ENCODE measurements at places on chromosomes 4 and X. TPM values are rescaled to one million over a fixed set of nuclear protein-coding genes. Genes with fewer than 3 reads are reported as not detected.

DNA sequence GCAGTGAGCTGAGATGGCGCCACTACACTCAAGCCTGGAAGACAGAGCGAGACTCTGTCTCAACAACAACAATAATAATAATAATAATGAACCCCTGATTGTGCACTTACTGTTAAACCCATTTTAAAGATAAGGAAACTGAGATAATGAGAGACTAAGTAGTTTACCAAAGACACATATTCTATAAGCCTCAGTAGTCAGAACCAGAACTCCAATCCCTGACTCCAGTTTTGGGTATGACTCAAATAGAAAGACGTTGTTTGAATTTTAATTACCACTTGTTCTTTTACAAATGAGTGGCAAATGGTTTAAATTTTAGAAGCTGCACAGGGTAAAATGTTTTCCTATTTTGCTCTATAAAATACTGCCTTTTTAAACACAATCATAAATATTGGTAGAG is 37.4 kb downstream of the ACSL4 start:
- no peak for DNase-seq
- H3K27me3 ChIP-seq, result no peaks in the 10 kb centered on the region
- peaks cover 9% of the 10 kb centered on the region for H3K4me1 ChIP-seq
- no peaks in the 10 kb centered on the region for H3K36me3 ChIP-seq
- no peak overlapping the region for H3K27ac ChIP-seq
- no peak overlapping the region for H3K4me3 ChIP-seq

DNA sequence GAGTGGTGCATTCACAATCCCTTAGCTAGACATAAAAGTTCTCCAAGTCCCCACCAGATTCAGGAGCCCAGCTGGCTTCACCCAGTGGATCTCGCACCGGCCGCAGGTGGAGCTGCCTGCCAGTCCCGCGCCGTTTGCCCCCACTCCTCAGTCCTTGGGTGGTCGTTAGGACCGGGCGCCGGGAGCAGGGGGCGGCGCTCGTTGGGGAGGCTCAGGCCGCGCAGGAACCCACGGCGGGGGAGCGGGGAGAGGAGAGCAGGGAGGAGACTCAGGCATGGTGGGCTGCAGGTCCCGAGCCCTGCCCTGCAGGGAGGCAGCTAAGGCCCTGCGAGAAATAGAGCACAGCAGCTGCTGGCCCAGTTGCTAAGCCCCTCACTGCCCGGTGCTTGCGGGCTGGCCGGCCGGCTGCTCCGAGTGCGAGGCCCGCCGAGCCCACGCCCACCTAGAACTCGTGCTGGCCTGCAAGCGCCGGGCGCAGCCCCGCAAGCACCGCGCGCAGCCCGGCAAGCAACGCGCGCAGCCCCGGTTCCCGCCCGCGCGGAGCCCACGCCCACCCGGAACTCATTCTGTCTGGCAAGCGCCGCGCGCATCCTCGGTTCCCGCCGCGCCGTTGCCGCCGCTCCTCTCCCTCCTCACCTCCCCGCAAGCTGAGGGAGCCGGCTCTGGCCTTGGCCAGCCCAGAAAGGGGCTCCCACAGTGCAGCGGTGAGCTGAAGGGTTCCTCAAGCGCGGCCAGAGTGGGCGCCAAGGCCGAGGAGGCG is 153.5 kb downstream of the SLC7A11 start:
- DNase-seq, result peak; percentile 74
- H3K27me3 ChIP-seq, result no peaks in the 10 kb centered on the region
- no peak overlapping the region for H3K4me3 ChIP-seq

GRCh38 chrX:131201986-131202385 is 87.1 kb downstream of the IGSF1 start:
- no peaks in the 10 kb centered on the region for H3K4me1 ChIP-seq
- no peak overlapping the region for H3K4me3 ChIP-seq
- H3K27ac ChIP-seq, result no peak overlapping the region
- no peaks in the 10 kb centered on the region for H3K36me3 ChIP-seq
- no peaks in the 10 kb centered on the region for H3K27me3 ChIP-seq

GRCh38 chrX:118730500-118731247 is 3.3 kb downstream of the IL13RA1 start:
- no peak for DNase-seq
- H3K27ac ChIP-seq, result no peak overlapping the region
- H3K4me3 ChIP-seq, result no peak overlapping the region
- no peaks in the 10 kb centered on the region for H3K27me3 ChIP-seq
- peaks cover 3% of the 10 kb centered on the region for H3K4me1 ChIP-seq

- no peaks in the 10 kb centered on the region for H3K4me1 ChIP-seq
- no peaks in the 10 kb centered on the region for H3K27me3 ChIP-seq
- H3K27ac ChIP-seq, result no peak overlapping the region
- H3K36me3 ChIP-seq, result no peaks in the 10 kb centered on the region
- H3K4me3 ChIP-seq, result no peak overlapping the region
- DNase-seq, result no peak
Measured at GRCh38 chr4:122334828-122335227, 44.0 kb upstream of the ADAD1 start.

GRCh38 chr4:142741995-142742394 is 104.1 kb downstream of the INPP4B start:
- H3K4me1 ChIP-seq, result no peaks in the 10 kb centered on the region
- H3K4me3 ChIP-seq, result no peak overlapping the region
- H3K27me3 ChIP-seq, result no peaks in the 10 kb centered on the region
- no peak for DNase-seq

DNA sequence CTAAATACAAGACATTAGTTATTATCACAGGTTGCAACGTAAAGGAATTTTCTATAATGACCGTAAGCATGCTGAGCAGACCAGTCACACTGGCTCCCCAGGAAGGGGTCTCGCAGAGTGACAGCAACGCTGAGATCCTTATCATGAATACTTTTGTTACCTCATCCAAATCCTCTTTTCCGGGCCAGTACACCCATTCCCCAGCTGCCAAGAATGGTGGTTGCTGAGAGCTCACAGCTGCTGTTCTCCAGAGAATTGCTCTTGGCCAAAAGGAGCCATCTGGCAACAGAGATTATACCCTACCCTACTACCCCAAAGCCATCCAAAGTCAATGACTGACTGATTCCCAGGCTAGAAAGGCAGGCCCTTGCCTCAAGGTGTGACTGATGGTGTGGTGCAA is 91.6 kb downstream of the FUNDC1 start:
- H3K4me1 ChIP-seq, result no peaks in the 10 kb centered on the region
- no peak overlapping the region for H3K4me3 ChIP-seq
- H3K36me3 ChIP-seq, result no peaks in the 10 kb centered on the region
- no peaks in the 10 kb centered on the region for H3K27me3 ChIP-seq
- no peak for DNase-seq

- no peak overlapping the region for H3K27ac ChIP-seq
Measured at GRCh38 chrX:129689796-129690195, 35.0 kb upstream of the APLN start.

- H3K36me3 ChIP-seq, result peaks cover 13% of the 10 kb centered on the region
- DNase-seq, result no peak
Measured at GRCh38 chr4:102524691-102525090, 23.5 kb downstream of the NFKB1 start.

The COX7B2 gene
- total RNA-seq, result not detected

The RAB41 gene
- total RNA-seq, result not detected

The SYTL5 gene
- total RNA-seq, result 0.50 TPM

The OCIAD1 gene
- 125 TPM for total RNA-seq

The ELF4 gene
- total RNA-seq, result 23.9 TPM

The GLUD2 gene
- total RNA-seq, result 2.0 TPM

Measured in left lung (tissue), 14 donors.